ENCODE measurements at places on chromosomes 5 and 9.

DNA sequence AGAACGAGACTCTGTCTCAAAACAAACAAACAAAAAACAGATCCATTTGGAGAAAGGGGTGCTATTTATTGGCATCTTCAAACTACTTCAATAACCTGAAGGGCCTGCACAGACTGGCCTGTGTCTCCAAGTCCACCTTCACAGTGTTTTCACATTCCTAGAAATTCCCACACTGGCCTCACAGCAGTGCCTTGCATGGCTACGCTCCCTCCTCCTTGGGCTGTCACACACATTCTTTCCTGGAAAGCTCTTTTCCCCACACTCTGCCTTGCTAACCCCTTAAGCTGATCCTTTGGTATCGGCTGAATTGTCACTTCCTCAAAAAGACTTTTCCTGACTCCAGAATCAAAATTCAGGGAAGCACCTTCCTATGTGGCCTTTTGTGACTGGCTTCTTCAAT is 19.8 kb downstream of the FAM151B start:
- no peak for DNase-seq

GRCh38 chr5:91224969-91225368 is 158.1 kb downstream of the ARRDC3 start:
- peak; percentile 82 for DNase-seq

DNA sequence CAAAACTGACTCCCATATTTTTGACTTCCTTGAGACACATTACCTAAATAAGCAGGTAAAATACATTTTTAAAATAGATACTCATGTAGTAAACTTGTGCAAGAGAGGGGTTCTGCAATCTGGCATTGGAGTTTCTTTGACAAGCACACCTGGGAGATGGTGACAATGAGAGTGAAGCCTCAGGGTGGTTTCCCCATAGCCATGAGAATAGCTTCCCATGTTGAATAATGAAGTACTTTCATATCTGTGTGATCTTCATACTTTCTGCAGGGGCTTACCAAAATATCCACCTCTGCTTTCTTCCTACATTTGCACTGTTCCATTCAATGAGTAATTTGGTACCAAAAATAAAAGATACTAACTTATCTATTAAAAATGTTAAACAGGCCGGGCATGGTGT is 44.7 kb upstream of the VCAN start:
- no peak for DNase-seq

GRCh38 chr9:97531888-97532376 is 30.5 kb downstream of the TMOD1 start:
- DNase-seq: no peak

DNA sequence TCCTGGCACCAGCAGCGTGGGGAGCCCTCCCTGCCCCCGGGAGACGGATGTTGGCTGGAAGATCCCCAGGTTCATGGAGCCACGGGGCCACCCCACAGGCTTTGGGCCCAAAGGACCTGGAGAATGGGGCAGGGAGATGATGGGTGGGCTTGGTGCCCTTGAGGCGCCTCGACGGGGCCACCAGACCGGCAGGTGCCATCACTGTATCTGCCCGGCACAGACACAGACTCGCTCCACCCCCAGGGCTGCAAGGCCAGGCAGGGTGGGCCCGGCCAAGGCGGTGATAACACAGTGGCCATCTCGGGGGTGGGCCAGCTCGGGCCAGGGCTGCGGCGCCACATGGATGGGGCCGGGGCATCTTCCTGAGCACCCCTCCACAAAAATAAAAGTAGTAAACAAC is 35.0 kb upstream of the EGFL7 start:
- no peak for DNase-seq

DNA sequence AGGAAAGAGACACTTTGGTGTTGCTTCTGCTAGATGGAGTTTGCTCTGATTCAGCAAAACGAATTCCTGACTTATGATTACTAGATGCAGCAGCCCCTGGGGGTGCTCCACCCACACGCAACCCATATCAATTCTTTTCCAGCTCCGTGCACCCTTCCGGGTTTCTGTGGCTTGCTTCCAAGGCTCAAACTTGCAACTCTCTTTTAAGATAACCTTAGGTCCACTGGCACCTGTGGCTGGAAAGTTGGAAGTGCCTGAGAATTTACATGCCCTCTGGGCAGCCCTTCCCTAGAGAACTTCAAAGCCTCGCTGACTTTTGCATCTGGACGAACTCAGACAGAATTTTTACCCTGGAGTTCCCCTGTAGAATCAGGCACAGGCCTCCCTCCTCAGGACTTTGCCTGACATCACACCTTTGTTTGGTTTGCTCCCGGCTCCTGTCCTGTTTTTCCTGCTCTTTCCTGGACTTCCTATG is 224.9 kb downstream of the SNX18 start:
- DNase-seq: no peak

- DNase-seq: no peak
These were observed 4.8 kb upstream of the SLC2A8 start for GRCh38 chr9:127392166-127392565.

DNA sequence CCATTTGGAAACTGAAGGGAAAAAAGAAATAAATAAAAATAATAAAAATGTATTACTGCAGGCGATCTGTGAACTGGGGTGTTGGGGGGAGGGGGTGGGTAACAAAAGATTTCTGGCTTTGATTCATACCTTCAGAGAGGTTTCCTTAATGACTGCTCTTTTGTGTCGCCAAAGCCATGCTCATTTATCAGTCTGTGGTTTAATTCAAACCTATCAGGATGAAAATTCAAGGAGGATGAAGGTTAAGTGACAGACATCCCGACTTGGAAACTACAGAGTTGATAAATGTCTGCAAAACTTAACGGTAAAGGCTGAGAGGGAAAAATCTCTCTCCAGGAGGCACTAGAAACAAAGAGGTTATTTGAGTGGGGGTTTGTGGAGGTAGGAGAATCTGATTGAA is 278.2 kb downstream of the PSAT1 start:
- DNase-seq: no peak

DNA sequence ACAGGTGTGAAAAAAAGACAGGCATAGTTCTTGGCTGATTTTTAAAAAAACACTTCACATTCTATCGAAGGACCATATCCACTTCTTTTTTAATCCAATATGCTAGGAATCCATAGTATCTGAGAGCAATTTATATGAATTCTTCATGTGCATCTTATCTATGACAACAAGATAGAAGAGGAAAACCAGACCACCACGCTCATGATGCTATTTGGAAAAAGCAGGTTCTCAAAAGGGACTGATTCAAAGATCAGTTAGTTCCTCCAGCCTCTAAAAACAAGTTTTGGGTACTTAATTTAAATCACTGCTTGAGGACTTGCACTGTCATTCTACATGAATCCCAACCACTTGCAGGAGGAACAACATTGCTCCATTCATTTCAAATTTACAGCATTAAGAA is 6.3 kb downstream of the MEF2C start:
- DNase-seq: no peak

- no peak for DNase-seq
These were observed 2.4 kb downstream of the PRR16 start for GRCh38 chr5:120466341-120467006.

DNA sequence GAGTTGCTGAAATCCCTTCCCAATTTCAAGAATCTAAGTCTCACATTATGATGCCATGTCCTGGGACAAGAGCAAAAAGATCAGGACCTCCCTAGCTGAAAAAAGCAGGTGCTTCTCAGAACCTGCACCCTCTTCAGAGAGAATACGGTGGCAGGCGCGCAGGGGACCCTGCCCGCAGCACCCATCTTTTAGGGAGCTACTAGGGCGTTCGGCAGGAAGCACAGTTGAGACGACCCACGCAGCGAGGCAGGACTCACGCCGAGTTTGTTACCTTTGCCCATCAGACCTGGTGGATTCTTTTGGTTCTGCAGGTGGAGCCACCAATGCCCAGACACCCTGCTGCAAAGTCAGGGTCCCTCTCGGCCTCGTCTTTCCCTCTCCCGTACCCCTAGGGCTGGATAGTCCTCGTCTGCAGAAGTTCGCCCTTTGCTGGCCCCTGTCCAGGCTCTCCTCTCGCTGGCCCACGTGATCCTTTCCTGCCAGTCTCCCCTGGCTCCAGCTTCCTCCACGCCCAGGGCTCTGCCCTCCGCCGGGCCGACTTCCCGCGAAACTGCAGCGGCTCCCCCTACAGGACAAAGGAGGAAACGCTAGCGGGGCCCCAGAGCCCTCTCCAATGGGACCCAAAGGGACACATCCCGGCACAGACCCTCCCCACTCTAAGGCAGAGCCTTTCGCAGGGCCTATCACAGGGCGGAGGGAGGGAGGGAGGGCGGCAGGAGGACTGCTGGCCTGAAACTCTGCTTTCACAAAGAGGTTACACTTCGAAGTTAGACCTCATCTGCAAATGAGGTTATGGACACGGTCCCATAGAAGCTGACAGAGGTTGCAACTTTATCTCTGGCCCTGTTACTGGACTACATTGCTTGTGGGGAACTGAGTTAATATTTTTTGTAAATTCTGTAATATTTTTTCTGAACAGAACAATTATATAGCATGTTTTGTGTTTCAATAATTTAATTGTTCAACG is 28.8 kb downstream of the TMEM174 start:
- no peak for DNase-seq

- DNase-seq: no peak
These were observed 806.9 kb upstream of the CDH9 start for GRCh38 chr5:27845248-27845647.

DNA sequence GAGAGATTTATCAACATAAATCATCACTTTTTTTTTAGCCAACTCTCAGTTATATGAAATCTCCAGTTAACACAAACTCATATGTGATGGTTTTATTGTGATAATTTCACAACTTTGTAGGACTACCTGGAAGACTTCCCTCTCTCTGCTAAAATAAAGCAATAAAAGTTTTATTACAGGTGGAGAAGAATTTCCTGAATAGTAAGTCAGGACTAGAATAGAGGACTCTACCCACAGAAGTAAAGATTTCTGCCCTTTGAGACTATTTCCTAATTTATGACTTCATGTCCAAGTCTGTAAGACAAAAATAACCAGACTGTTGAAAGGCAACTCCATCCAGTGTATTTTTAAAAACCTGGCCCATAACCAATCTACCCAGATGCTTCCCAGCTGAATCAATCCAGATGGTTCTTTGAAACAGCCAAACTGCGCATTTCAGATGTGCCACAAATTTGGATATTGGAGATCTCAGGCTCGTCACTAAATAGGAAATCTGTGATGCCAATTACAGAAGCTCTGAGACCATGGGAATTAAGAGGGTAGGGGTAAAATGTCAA is 234.0 kb upstream of the NMUR2 start:
- no peak for DNase-seq

GRCh38 chr9:96395964-96396363 is 12.5 kb upstream of the SLC35D2 start:
- DNase-seq: no peak

- DNase-seq: no peak
These were observed 65.3 kb downstream of the RASEF start for GRCh38 chr9:82997476-82998140.

GRCh38 chr5:80704221-80704620 is 49.4 kb upstream of the DHFR start:
- DNase-seq: no peak

DNA sequence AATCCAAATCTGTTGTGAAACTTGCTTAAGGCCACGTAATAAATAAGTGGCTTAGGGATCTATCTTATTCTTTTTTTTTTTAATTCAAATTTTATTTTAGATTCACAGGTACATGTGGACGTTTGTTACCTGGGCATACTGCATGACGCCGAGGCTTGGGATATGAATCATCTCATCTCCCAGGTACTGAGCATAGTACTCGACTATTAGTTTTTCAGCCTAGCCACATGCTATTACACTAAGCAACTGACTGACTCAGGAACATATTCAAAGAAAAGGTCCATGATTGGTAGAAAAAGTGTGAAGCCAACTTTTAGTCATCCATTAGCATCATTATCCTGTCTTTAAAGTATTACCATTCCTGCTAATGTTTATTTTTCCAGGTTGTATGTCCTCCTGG is 1103.5 kb upstream of the DMAC1 start:
- DNase-seq: no peak

GRCh38 chr9:72728031-72728770 is 206.8 kb downstream of the TMC1 start:
- no peak for DNase-seq

GRCh38 chr9:92061184-92061583 is 54.0 kb downstream of the SPTLC1 start:
- no peak for DNase-seq

DNA sequence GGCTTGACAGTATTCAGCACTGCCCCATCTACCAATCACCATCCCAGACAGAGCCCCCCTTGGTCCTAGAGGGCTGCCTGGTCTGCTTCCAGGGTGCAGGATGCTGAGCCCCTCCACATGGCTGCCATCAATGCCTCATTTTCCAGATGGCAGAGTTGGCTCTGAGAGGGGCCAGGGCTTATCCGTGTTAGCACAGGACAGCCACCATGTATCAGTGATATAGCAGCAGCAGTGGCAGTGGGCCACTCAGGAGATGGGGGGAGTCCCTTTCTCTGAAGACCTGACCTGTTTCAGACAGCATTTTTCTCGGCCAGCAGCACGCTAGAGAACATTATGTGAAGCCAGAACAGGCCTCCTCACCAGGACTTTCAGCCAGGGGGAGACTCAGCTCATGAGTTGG is 1.6 kb upstream of the SMIM32 start:
- no peak for DNase-seq

DNA sequence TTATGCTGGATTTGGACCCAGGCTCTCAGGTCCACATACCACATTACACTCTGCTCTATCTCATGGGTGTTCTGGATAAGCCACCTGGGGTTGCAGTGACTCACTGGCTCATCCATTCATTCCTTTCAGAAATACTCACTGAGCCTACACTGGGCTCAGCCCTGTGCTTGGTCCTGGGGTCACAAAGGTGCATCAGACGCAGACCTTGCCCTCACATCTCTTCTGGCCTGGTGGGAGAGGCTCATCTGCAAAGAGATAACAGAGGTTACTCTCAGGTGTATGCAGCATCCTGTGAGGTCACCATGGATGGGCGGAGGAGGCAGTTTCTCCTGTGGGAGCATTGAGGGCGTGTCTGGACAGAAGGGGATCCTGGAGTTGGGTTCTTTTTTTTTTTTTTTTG is 12.1 kb downstream of the CDHR2 start:
- DNase-seq: no peak

GRCh38 chr9:6771722-6772121 is 13.9 kb downstream of the KDM4C start:
- no peak for DNase-seq

- DNase-seq: no peak
These were observed 159.5 kb downstream of the TRPM6 start for GRCh38 chr9:74728176-74728575.

DNA sequence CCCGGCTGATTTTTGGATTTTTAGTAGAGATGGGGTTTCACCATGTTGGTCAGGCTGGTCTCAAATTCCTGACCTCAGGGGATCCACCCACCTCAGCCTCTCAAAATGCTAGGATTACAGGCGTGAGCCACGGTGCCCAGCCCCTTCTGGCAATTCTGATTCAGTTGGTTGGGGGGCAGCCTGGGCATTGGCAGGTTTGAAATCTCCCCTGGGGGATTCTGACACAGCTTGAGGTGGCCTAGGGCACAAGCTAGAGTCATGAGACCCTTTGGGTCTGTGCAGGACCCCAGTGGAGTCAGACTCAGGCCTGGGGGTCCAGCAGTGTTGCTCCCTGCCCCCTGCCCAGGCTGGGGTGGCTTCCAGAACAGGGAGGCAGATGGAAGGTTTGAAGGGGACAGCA is 239.8 kb downstream of the PBX3 start:
- DNase-seq: no peak

GRCh38 chr9:36746415-36746814 is 173.7 kb downstream of the MELK start:
- no peak for DNase-seq

Data from NCI-H1105 treated with DMSO at 0.1 percent for 48 hours (cell line).